ENCODE measurements at places on chromosomes 7 and 10.

GRCh38 chr10:102515724-102516123 is 12.0 kb downstream of the SUFU start:
- no peak for DNase-seq

DNA sequence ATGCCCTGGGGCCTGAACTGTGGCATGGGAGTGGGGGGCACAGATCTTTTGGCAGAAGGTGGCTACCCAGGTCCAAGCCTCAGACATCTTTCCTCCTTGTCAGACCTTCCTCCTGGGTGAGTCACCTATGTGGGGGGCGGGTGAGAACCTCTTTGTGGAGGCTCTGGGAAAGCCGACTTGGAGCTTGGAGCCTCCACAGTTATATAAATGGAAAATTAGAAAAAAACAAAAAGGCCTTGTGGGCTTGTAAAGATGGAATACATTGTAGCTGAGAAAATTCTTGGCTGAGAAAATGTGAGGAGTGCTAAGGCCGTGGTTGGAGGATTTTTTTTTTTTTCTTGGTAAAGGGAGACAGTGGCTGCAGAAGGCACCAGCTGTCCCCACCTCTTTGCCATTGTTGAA is 292.5 kb downstream of the CCDC3 start:
- no peak for DNase-seq

- no peak for DNase-seq
Measured at GRCh38 chr7:107891636-107892366, 818 bp downstream of the DLD start.

GRCh38 chr7:110929480-110930249 is 161.3 kb upstream of the LRRN3 start:
- no peak for DNase-seq

- DNase-seq = no peak
Measured at GRCh38 chr10:55048830-55049498, 247.9 kb upstream of the PCDH15 start.

DNA sequence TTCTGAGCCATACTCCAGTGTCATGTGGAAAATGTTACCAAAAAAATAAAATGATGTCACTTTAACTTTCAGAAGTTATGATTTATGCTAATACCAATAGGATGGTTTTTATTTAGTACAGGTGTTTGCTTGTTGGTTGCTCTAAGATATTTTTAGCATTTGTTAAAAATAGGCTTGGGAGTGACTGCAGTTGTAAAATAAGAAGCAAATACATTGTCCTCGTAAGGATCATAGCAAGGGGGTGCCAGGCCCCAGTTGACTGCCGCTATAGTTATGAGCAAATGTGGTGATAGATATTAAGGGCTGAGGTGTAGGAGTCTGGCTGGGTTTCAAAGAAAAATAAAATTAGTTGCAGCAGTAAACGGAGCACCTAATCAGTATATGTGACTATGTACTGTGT is 354.4 kb upstream of the BMPER start:
- DNase-seq = no peak

- no peak for DNase-seq
Measured at GRCh38 chr10:13525663-13526062, 3.2 kb downstream of the BEND7 start.

DNA sequence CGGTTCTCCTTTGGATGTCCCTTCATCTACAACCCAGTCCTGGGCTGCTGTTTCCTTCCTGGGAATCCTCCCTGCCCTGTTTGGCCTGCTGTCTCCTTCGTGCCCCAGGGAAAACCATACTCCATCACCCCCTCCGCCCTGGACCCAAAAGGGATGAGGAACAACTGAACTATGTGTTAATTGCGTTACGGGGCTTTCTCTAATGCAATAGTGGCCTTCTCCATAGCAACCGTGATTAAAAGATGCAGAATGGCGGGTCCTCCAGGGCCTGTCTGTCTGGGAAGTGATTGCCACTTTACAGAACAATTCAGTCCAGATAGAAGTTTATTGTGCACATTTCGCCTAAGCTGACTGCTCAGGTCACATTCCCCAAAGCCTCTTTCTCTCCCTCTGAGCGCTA is 112.0 kb upstream of the FGFR2 start:
- DNase-seq = no peak

DNA sequence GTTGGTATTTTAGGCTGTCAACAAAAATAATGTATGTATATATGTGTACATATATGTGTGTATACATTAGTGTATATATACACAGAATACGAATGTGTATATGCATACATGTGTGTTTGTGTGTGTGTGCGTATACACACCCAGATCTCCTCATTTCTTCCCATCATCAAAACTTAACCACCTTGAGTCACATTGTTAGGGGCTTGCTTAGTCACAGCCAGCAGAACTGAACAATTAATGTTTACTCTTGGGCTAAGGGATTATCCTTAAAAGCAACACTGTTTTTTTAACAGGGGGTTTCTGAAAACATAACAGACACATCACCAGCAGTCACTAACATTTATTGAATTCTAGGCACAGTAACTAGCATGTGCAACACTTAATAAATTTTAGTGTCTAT is 83.0 kb upstream of the ASAH2 start:
- DNase-seq = no peak

DNA sequence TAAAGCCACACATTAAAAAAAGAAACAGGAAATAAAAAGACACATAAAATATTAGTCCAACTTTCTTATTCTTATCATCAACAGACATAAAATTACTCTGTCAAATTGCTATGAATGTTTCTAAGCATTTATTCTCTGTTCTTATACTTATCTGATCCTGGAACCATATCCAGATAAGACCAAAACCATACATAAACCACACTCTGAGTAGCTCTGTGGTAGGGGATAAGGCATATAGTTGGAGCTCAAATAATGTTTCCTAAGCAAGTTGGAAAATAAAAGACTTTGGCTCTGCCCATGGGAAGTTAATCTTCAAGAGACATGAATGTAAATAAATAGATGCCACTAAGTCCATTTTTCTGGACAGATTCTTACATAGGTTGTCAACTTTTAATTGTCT is 103.1 kb upstream of the PLXDC2 start:
- DNase-seq = no peak

GRCh38 chr10:4514445-4515108 is 311.4 kb upstream of the AKR1E2 start:
- no peak for DNase-seq

- DNase-seq = no peak
Measured at GRCh38 chr7:70542750-70543376, 589.1 kb upstream of the GALNT17 start.

Measured in HT-29 (cell line).